ENCODE measurements at places on chromosomes 2 and 18.
A peak's percentile ranks its signal among the peaks of the same experiment; 100 is the strongest.

- H3K27me3 ChIP-seq: no peaks in the 10 kb centered on the region
- H3K4me3 ChIP-seq: no peak overlapping the region
- no peaks in the 10 kb centered on the region for H3K36me3 ChIP-seq
- DNase-seq: no peak
- no peak overlapping the region for H3K27ac ChIP-seq
Observed at GRCh38 chr2:157848213-157848612, 27.9 kb downstream of the ACVR1 start.

GRCh38 chr2:240557808-240558207, at the start of gene ANKMY1:
TSS of gene ANKMY1 (minus strand) at chr2:240557988. CDS start at chr2:240557335, 653 bp downstream.
- H3K36me3 ChIP-seq: peaks cover 14% of the 10 kb centered on the region
- peaks cover 4% of the 10 kb centered on the region for H3K27me3 ChIP-seq
- H3K4me1 ChIP-seq: peaks cover 48% of the 10 kb centered on the region
- DNase-seq: peak; percentile 94

GRCh38 chr2:449246-450067, 161.6 kb upstream of the ALKAL2 start:
- no peak overlapping the region for H3K4me3 ChIP-seq
- DNase-seq: no peak
- no peaks in the 10 kb centered on the region for H3K36me3 ChIP-seq
- peaks cover 5% of the 10 kb centered on the region for H3K4me1 ChIP-seq

- no peaks in the 10 kb centered on the region for H3K36me3 ChIP-seq
- DNase-seq: no peak
- H3K27me3 ChIP-seq: no peaks in the 10 kb centered on the region
- H3K27ac ChIP-seq: no peak overlapping the region
Observed at GRCh38 chr18:80238651-80239260, 8.6 kb downstream of the PARD6G start.

DNA sequence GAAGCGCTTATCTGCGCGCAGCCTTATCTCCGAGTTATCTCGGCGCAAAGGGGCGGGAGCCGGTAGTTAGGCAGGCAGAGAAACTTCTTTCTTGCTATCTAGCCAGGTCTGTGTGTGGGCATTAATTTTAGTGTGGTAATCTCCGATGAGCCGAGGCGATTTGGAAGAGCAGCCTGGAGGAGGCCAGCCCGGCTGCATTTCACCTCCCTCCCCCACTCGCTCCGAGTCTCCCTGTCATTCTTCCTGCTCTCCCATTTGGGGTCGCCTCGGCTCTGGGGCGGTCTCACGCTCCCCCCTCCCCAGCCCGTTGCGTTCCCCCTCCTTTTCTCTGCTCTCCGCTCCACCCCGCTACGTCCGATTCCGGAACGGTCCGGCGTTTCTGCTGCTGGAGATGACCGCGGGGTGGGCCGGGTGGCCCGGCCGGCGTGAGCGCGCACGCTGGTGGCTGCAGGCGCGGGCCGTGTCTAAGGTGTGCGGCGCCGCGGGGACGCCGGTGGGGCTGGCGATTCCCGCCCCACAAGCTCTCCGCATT, 566 bp downstream of the GATA6 start:
- H3K27ac ChIP-seq: peak overlapping the region; percentile 97
- DNase-seq: no peak
- H3K36me3 ChIP-seq: peaks cover 18% of the 10 kb centered on the region
- peak overlapping the region; percentile 89 for H3K4me3 ChIP-seq
- peaks cover 99% of the 10 kb centered on the region for H3K27me3 ChIP-seq

GRCh38 chr2:189628817-189629530, 32.3 kb upstream of the ASNSD1 start:
- no peaks in the 10 kb centered on the region for H3K36me3 ChIP-seq
- H3K27me3 ChIP-seq: no peaks in the 10 kb centered on the region
- DNase-seq: no peak
- H3K27ac ChIP-seq: no peak overlapping the region

DNA sequence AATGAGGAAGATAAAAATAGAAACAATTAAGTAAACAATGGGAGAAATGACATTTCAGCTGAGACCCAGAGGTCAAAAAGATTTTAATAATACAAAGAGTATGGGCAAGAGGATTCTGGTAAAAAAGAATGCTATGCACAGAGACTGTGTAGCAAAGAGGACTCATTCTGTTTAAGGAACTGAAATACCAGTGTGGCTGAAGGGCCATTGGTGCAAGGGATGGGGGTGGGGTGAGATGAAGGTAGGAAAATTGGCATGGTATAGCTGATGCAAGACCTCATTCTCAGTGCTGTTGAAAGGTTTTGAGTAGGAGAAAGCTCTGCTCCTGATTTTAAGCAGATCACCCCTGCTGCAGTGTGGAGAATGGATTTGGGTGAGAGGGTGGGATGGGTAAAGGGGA, 10.8 kb downstream of the GALNT1 start:
- H3K27ac ChIP-seq: no peak overlapping the region
- no peak for DNase-seq
- no peak overlapping the region for H3K4me3 ChIP-seq
- H3K36me3 ChIP-seq: no peaks in the 10 kb centered on the region

GRCh38 chr2:226849349-226849748, 13.5 kb downstream of the RHBDD1 start:
- H3K4me3 ChIP-seq: no peak overlapping the region
- no peaks in the 10 kb centered on the region for H3K36me3 ChIP-seq
- DNase-seq: no peak
- no peak overlapping the region for H3K27ac ChIP-seq
- no peaks in the 10 kb centered on the region for H3K27me3 ChIP-seq
- peaks cover 7% of the 10 kb centered on the region for H3K4me1 ChIP-seq

DNA sequence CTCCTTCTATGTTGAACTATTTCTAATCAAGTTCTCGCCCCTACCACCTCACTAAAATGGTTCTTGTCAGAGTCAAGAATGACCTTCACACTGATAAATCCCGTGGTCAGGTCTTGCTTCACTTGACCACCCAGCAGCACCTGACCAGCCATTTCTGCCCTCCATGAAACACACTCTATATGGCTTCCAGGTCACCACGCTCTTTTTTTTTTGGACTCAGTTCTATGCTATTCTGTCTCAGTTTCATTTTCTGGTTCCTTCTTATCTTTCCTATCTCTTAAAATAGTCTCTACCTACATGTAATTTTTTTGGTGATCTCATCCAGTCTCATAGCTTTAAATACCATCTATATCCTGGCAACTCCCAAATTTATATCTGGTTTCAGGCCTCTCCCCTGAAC, 11.4 kb downstream of the EIF2AK3 start:
- DNase-seq: no peak
- peaks cover 74% of the 10 kb centered on the region for H3K4me1 ChIP-seq
- peak overlapping the region; percentile 1 for H3K27ac ChIP-seq

- DNase-seq: no peak
- H3K27ac ChIP-seq: no peak overlapping the region
- peaks cover 3% of the 10 kb centered on the region for H3K27me3 ChIP-seq
- no peaks in the 10 kb centered on the region for H3K36me3 ChIP-seq
Observed at GRCh38 chr2:172811027-172811426, 75.4 kb downstream of the RAPGEF4 start.

GRCh38 chr18:31760695-31761094, at the start of gene SLC25A52:
TSS of gene SLC25A52 (minus strand) at chr18:31760880. CDS start at chr18:31760661, 219 bp downstream.
- H3K27me3 ChIP-seq: no peaks in the 10 kb centered on the region
- H3K27ac ChIP-seq: no peak within 1 kb of the TSS
- no peaks in the 10 kb centered on the region for H3K4me1 ChIP-seq
- H3K4me3 ChIP-seq: no peak within 1 kb of the TSS
- no peak for DNase-seq
- no peaks in the 10 kb centered on the region for H3K36me3 ChIP-seq

DNA sequence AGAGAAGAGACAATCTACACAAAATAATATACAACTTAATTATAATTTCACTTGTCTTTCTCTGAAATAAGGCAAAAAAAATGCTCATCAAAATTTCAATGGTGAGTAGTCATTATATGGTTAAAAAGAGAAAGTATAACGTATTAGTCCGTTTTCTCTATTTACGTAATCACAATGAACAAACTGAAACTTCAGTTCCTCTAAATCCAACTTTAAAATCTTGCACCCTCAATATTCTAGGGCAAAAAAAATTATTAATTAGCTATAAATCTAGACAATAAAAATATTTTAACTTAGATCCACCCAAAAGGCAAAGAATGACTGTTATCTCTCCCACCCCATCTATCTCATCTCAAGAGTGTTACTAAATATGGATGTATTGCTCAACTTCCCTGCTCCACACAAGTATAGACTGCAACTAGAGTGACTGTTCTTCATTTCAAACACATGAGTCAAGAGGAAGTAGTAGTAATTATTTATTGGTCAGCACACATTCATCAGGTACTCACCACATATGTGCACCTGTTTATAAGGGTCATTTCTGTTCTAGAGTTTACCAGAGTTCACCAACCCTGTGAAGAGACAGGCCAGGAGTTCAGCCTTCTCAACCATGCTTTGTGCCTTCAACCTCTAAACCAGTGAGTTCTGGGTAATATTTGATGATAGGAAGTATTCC, 36.4 kb downstream of the STK39 start:
- no peaks in the 10 kb centered on the region for H3K36me3 ChIP-seq
- peak overlapping the region; percentile 7 for H3K4me3 ChIP-seq
- H3K27ac ChIP-seq: peak overlapping the region; percentile 74

- H3K27ac ChIP-seq: no peak overlapping the region
- DNase-seq: no peak
- no peak overlapping the region for H3K4me3 ChIP-seq
- no peaks in the 10 kb centered on the region for H3K27me3 ChIP-seq
- H3K36me3 ChIP-seq: no peaks in the 10 kb centered on the region
Observed at GRCh38 chr18:28816155-28816554, 639.2 kb upstream of the CDH2 start.

DNA sequence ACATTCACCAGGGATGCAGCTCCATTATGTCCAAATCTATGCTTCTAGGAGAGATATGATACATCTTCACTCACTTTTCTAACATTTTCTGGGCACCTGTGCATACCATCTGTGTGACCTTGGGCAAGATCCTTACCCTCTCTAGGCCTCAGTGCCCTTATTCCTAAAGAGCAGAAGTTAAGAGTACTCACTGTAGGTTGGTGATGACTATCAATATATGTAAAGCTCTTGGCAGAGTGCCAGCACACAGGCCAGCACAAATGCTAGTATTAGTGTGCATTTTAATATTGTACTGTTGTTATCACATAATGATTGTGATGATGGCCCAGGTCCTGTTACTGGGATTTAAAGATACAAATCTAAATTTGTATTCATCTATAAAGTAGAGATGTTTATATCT, 199.2 kb downstream of the RAD51AP2 start:
- H3K4me3 ChIP-seq: no peak overlapping the region
- H3K27ac ChIP-seq: no peak overlapping the region
- no peak for DNase-seq
- no peaks in the 10 kb centered on the region for H3K36me3 ChIP-seq
- no peaks in the 10 kb centered on the region for H3K27me3 ChIP-seq

- DNase-seq: peak; percentile 72
- no peaks in the 10 kb centered on the region for H3K27me3 ChIP-seq
- H3K4me1 ChIP-seq: no peaks in the 10 kb centered on the region
- no peak overlapping the region for H3K27ac ChIP-seq
Observed at GRCh38 chr2:158024288-158024898, 77.3 kb upstream of the UPP2 start.

GRCh38 chr18:62839874-62840713, 124.8 kb downstream of the PHLPP1 start:
- no peaks in the 10 kb centered on the region for H3K4me1 ChIP-seq
- H3K4me3 ChIP-seq: no peak overlapping the region
- H3K36me3 ChIP-seq: no peaks in the 10 kb centered on the region

DNA sequence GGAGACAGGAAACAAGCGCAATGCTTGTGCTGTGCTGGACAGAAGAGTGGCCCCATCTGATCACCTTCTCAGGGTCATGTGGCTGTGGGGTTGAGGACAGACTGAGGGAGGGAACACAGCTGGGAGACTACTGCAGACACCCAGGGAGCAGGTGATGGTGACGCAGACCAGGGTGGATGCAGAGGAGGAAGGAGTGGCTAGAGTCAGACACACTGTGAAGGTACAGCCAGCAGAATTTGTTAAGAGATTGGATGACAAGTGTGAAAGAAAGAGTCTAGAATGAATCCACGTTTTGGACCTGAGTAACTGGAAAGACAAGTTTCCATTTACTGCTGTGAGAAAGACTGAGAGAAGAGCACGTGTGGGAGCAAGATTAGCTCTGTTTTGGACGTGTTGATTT, 15.9 kb upstream of the POMC start:
- no peaks in the 10 kb centered on the region for H3K36me3 ChIP-seq
- H3K4me1 ChIP-seq: no peaks in the 10 kb centered on the region

GRCh38 chr2:113930448-113930847, 40.6 kb downstream of the ACTR3 start:
- no peak overlapping the region for H3K4me3 ChIP-seq
- H3K4me1 ChIP-seq: no peaks in the 10 kb centered on the region
- peaks cover 73% of the 10 kb centered on the region for H3K36me3 ChIP-seq
- DNase-seq: no peak
- H3K27ac ChIP-seq: no peak overlapping the region

GRCh38 chr2:141020346-141020745, 1110.5 kb downstream of the LRP1B start:
- H3K27ac ChIP-seq: no peak overlapping the region
- no peaks in the 10 kb centered on the region for H3K36me3 ChIP-seq
- H3K4me1 ChIP-seq: no peaks in the 10 kb centered on the region
- no peak for DNase-seq
- H3K27me3 ChIP-seq: no peaks in the 10 kb centered on the region

DNA sequence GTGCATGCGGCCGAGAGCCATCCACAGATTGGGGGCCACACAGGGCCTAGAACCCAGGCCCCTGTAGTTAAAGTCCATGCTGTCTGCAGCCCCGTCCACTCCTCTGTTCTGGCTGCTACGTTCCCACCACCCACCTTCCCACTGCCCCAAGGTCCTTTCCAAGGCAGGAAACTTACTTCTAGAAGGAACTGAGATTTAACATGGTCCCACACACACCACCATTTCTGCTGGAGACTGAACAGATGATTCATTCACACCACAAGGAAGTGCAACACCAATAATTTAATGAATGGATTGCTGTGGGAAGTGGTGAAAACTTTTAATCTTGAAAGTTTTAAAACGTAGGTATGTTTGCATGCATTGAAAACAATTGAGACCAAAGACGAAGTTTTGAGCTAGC, 95.2 kb downstream of the LBH start:
- H3K27ac ChIP-seq: no peak overlapping the region
- H3K36me3 ChIP-seq: no peaks in the 10 kb centered on the region
- no peak for DNase-seq
- H3K27me3 ChIP-seq: no peaks in the 10 kb centered on the region

- DNase-seq: no peak
- no peaks in the 10 kb centered on the region for H3K36me3 ChIP-seq
- H3K27me3 ChIP-seq: no peaks in the 10 kb centered on the region
- H3K27ac ChIP-seq: no peak overlapping the region
- no peaks in the 10 kb centered on the region for H3K4me1 ChIP-seq
- no peak overlapping the region for H3K4me3 ChIP-seq
Observed at GRCh38 chr2:110897966-110898365, 165.6 kb downstream of the ACOXL start.

GRCh38 chr2:163717993-163718680, 17.7 kb downstream of the FIGN start:
- H3K27ac ChIP-seq: no peak overlapping the region
- no peaks in the 10 kb centered on the region for H3K4me1 ChIP-seq
- peak; percentile 38 for DNase-seq
- no peak overlapping the region for H3K4me3 ChIP-seq
- H3K36me3 ChIP-seq: no peaks in the 10 kb centered on the region

- DNase-seq: no peak
- no peaks in the 10 kb centered on the region for H3K36me3 ChIP-seq
- H3K27ac ChIP-seq: no peak overlapping the region
- H3K4me1 ChIP-seq: no peaks in the 10 kb centered on the region
Observed at GRCh38 chr2:21519821-21520220, 396.1 kb downstream of the TDRD15 start.

GRCh38 chr18:7890075-7890474, 323.0 kb downstream of the PTPRM start:
- no peak for DNase-seq
- no peaks in the 10 kb centered on the region for H3K36me3 ChIP-seq
- H3K4me1 ChIP-seq: no peaks in the 10 kb centered on the region
- no peak overlapping the region for H3K4me3 ChIP-seq

GRCh38 chr2:151786483-151786882, 41.7 kb downstream of the ARL5A start:
- no peak overlapping the region for H3K4me3 ChIP-seq

All from stomach (tissue), 19 donors.